AG20443 (cell line): ENCODE measurements at places on chromosomes 11 and 22.

DNA sequence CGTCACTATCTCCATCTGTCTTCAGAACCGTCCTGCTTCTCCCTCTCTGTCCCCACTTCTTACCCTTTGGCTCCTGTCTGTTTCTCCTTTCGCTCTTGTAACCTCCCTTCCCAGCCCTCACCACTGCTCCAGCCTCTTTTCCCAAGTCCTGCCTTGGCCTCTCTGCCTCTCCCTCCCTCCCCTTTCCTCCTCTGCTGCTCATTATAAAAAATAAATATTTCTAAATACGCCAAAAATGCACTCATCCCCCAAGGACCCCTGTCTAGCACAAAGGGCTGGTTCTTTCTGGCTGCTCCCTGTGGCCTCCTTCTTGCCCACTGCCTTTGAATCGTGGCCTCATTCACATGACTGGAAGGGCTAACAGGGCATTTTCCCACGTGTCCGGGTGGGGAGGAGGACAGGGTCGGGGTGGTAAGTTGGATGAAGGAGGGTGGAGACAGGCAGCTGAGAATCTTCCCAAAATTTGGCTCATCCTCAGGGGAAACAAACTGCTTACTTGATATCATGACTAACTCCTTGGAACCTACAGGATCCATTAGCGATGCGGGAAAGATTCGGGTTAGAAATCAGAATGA lies 26.4 kb upstream of the OAF start:
- DNase-seq = no peak

DNA sequence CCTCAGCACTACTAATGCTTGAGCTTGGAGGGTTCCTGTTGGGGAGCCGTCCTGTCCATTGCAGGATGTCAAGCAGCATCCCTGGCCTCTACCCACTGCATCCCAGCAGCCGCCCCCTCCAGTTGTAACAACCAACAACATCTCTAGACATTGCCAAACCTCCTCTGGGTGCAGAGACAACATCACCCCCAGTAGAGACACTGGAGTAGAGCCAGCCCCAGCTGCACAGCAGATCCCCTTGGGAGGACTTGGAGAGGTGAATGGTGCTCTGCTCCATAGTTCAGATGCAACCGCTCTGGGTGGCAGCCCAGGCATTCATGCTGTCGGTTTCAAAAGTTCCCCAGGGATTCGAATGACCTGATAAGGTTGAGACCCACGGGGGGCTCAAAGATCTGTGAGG lies 259.0 kb downstream of the MN1 start:
- DNase-seq = no peak

DNA sequence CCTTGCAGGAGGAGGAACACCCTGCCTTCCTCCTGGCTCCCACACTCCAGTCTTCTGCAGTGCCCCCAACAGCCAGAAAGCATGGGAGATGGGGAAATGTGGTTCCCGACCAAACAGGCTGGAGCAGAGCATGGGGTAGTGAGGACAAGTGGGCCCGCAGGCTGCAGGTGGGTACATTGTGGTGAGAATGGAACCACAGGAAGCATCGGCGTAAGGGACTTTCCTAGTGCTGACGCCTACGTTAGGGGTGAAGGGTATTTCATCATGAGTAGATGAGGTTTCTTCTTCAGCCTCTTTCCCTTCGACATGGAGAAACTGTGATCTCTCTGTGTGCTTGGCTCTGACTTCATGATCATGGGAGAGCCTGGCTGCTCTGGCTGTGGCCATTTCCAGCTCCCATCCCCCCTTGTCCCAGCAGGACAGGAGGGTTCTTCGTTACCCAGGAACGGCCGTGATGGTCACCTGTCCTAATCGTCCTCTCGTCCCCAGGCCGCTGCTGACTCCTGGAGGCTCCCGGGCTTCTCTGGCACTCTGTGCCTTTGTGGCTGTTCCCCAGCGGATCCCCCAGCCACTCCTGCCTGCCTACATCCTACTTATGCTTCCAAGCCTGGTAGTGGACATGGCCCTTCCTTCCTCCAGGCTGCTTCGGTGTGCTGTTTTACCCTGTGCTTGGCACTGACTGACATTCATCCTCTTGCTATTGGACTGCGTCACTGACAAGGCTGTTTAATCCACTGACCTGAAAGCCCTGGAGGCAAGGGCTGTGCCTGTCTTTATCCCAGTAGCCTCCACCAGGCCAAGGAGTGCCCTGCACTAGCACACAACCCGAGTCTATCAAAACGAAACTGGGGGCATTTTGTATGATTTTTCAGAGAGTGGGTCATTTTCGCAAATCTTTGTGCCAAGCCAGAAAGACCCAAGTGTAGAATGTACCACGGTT lies 65.2 kb upstream of the CECR2 start:
- DNase-seq = no peak

DNA sequence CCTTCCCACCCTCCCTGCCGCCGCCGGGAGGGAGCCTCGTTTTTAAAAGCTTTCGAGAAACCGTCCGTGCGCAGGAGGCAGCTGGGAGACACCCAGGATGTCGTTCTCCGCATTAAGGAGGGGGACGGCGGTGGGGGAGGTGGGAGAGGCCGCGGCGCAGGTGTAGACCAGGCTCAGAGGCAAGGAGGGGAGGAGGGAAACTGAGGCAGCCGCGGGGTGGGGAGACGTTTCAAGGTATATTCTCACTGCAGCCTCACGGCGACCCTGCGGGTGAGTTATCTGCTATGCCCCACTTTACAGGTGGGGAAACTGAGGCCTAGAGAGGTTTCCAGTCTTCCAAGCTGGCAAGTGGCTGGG lies 42.7 kb downstream of the CYTH4 start:
- DNase-seq = no peak

DNA sequence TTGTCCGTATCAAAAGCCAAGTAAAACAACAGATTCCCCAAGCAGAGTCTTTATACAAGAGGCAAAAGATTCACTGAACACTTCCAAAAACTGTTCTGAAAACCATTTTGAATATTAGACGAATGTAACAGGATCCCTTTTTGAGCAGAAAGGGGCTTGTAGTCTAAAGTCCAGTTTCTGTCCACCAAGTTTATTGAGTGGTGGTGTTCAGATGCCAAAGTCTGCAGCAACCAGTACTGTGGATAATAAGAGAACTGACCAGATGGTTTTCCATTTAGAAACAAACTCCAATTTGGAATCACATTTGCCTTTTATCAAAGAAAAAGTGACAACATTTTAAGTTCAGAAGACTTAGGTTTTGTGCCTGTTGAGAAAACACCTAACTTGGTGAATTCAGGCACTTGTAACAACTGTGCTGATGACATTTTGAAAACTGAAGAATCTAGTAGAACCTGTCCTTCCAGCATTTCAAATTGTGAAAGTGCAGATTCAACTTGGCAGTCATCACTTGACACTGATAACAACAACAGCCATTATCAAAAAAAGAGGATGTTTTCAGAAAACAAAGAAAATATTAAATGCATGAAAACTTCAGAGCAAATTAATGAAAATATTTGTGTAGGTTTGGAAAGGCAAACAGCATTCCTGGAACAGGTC lies 217.1 kb downstream of the CSNK2A3 start:
- no peak for DNase-seq

GRCh38 chr11:134453441-134453840 lies 41.4 kb upstream of the B3GAT1 start:
- DNase-seq = no peak
